Activated T-helper 17 cell treated with anti-CD3 and anti-CD28 coated beads, Interleukin-2, amount 50 U/mL, for 72 hours (primary cell): ENCODE measurements at places on chromosomes 11 and 22.
A peak's percentile ranks its signal among the peaks of the same experiment; 100 is the strongest.

DNA sequence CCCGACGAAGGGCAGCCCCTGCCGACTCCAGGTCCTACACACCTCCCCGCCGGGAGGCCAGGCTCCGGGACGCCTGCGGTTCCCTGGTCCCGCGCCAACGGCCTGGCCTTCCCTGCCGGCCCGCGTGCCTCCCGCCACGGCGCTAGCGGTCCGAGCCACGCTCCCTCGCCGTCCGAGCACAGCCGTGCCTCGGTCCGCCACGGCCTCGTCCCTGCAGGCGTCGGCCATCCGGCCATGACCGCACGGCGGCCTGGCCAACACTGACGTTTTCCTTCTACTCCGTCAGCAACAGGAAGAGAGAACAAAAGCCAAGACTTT is 532 bp downstream of the EIF4G2 start:
- ATAC-seq: peak; percentile 1

- ATAC-seq: no peak
Measured at GRCh38 chr11:102915044-102915375, 40.2 kb upstream of the MMP12 start.

GRCh38 chr11:123479048-123479837 is 49.2 kb downstream of the GRAMD1B start:
- ATAC-seq: peak; percentile 60

GRCh38 chr11:128830290-128831173 is 36.6 kb downstream of the KCNJ1 start:
- ATAC-seq: peak; percentile 79

DNA sequence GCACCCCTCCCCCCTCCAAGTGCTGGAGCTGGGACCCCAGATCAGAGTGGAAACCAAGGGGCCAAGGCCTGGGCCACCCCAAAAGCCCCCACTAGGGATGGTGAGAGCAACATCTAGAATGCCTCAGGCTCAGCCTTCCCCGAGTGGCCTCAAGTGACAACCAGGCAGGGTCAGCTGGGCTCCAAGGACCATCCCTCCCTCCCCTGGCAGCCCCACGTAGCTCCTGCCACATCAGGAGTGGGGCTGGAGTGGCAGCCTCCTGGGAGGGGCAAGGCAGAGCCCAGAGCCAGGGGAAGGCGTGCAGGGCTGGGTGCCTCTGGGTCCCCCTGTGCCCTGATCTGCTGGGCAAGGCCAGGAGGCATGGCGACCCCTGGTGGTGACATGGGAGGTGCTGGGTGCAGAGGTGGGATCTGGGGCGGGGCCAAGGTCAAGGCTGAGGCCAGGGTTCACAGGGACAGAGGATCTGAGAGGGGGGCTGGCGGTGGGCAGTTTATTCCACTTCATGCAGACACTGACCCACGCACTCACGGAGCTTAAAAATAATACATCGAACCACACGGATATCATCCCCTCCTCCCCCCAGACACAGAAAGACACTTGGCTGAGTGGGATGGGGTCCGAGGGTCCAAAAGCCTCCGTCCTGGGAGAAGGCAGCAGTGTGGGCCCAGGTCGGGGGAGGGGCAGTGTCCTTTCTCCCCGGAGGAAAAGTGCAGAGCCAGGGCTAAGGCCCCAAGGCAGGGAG is 15.8 kb upstream of the EHD1 start:
- peak; percentile 98 for ATAC-seq

- ATAC-seq: peak; percentile 89
Measured at GRCh38 chr11:74449369-74449931, 17.9 kb downstream of the KCNE3 start.
